Activated gamma-delta T cell (primary cell): ENCODE measurements at places on chromosomes 3 and 15.

DNA sequence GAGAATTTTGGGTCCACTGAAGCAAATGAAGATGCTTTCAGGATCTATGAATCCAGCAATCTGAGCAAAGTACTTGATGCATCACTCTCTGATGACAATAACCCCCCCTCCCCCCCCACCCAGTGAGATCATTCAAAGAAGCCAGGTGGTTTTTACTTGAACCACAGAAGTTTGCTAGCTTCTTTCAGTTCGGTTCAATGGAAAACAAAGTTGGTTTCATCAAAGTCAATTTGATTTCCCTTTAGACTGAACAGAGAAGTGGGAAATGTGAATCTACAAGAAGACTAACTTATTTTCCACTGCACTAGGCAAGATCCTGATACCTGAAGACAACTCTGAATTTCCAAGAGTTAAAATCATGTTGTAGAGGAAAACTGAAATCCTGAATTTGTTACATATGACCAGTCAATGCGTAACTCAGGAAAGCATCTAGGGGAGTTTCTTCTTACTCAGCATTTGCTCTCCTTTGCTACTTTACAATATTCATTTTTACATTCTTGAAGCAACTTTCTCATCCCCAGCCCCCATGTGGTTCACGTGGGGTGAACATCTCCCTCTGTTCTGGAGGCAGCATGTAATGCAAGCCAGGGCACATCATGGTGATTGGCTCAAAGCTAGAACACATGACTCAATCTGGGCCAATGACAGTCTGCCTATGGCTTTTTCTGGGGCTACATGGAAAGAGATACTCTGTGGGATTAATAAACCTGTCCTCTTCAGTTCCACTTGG, 572.6 kb downstream of the FOXP1 start:
- DNase-seq = no peak

DNA sequence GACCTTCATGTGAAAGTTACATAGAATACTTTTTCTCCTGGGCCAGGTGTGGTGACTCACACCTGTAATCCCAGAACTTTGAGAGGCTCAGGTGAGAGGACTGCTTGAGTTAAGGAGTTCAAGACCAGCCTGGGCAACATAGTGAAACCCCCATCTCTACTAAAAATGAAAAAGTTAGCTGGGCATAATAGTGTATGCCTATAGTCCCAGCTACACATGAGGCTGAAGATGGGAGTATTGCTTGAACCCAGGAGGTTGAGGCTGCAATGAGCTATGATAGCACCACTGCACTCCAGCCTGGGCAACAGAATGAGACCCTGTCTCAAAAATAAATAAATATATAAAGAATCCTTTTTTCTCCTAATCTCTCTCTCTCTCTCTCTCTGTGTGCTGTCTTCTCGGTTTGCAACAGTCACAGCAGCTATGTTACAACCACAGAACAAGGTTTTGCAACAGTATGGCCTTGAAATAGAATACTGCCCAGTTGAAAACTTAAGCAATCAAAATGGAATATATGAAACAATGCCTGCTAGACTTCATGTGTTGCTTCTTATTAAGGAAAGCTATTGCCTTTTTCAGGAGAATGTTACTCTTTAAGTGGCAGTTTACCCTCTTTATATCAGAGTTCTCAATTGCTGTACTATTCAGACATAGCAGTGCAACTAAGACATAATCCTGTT, 12.3 kb upstream of the DENND4A start:
- no peak for DNase-seq

DNA sequence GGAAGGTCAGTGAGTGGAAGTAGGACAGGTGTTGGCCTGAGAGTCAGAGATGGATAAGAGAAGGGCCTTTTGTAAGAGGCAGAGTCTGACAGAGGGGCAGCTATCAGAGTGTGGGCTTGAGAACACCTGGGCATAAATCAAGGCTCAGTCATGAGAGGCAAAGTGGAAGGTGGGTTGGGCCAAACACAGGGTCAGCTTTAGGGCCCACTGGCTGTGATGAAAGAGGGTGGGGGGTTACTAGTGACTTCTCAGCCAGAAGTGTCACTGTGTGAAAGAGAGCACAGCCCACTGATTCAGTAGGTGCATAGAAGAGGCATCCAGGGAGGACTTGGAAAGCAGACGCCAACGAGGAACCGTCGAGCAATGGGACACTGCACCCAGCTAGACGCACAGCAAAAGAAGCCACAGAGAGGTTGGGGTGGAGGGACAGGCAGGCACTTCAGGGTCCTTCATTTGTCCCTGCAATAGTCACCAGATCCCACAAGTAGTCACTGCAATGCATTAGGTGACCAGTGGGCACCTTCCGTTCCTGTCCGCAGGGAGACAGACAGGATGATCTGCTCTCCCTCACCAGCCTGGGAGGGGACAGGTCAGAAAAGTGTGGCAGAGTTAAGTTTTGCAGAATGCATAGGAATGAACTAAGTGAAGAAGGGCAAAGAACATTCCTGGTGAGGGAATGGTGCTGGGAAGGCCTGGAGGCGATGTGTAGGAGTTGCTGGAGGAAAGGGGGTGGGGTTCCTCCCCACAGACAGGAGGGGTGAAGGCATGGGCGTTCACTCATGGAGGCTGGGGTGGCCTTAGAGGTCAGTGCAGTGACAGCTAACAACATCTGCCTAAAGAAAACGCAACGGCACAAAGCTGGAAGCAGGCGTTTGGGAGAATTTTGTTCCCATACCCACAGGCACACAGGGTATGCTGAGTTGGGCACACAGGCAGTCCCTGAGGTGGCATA, 36.3 kb downstream of the MESD start:
- DNase-seq = no peak

DNA sequence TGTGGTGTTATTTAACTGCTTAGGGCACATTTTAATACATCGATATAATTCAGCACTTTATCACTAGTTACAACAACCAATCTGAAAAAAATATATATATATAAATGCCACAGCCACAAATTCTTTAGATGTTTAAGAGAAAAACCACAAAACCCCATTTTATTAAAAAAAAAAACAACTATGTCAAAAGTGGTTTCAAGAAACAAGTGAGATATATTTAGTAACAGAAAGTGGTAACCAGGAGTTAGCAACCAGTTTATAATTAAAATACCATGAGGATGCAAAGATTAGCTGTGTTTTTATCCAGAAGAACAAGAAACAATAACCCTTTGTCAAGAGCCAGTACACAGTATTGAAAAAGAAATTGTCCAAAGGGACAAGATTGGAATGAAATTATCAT, 14.8 kb upstream of the DIPK2A start:
- DNase-seq = no peak

GRCh38 chr3:196141052-196141865, 59.4 kb upstream of the TFRC start:
- DNase-seq = no peak

DNA sequence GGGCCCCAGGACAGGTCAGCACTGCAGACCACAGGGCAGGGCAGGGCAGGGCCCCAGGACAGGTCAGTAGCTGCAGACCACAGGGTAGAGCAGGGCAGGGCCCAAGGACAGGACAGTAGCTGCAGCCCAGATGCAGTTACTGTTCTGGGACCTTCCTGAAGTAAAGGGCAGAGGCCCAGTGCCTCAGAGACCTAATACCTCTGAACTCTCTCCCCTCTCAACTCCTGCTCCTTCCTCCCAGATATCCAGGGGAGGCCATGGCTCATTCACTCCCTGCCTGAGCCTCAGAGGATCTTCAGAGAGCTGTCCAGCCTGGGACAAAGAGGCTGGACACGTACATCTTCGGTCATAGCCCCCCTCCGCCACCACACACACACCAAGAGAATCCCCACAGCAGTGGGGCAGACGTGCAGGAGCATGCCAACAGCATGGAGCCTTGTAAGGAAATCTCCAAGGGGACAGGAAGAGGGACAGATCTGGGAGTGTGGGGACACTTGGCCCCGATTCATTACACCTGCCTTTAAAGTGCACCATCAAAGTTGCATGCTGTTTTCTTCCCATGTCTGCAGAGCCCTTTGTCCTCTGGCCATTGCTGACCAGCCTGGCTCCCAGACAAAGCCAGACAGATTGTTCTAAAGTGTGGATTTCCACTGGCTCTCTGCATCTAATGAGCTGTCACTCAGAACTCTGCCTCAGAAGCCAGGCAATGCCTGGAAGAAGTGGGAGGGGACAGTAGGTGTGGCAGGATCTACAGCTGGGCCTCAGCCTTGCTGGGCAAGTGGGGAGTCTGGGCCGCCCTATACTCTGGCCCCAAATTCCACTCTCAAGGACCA, 24.2 kb upstream of the BUB1B start:
- no peak for DNase-seq

- DNase-seq = no peak
Observed at GRCh38 chr15:58221591-58222241, 83.5 kb downstream of the AQP9 start.

DNA sequence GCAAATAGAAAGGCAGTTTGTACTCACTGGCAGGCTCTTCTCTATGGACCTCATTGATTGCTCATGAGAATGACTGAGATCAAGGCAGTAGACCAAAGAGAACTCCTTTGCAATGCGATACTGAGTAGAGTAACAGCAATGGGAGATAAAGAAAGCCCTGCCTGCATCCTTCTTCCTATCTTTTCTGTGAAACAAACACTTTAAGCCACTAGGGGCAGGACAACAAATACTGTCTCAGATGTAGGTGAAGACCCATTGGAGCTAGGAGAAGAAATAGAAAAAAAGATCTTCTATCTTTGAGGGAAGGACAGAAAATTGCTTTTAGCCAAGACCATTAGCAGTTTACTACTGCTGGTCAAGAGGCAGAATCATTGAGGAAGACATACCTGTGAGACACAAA, 117.6 kb upstream of the IGSF10 start:
- no peak for DNase-seq

DNA sequence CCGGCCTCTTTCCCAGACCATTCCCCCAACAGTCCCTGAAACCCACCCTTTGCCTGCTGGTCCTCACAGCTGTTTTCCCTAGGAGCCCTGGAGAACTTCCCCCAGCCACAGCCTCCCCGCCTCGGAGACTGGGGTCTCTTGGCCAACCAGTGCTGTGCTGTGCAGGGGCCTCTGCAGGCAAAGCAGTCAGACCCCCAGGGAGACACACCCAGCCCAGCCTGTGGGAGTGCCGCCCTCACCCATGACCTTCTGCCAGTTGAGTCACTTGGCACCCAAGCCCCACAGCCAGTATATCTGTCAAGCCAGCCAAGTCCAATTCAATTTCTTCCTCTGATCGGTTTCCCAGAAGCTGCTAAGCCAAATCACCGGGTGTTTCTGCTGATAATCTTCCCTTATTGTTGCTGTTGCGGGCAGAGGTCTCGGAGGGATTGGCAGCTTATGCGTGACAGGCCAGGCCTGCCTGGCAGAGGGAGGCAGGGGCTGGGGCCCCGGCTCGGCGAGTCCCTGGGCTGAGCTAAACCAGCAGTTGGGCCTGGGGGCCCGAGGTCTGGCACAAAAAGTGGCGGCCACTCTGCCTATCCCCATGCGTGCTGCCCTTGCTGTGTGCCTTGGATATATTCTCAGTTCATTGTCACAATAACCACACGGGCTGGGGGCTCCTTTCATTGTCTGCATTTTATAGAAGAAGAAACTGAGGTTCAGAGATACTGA, 65.6 kb upstream of the SLC6A1 start:
- DNase-seq = no peak

DNA sequence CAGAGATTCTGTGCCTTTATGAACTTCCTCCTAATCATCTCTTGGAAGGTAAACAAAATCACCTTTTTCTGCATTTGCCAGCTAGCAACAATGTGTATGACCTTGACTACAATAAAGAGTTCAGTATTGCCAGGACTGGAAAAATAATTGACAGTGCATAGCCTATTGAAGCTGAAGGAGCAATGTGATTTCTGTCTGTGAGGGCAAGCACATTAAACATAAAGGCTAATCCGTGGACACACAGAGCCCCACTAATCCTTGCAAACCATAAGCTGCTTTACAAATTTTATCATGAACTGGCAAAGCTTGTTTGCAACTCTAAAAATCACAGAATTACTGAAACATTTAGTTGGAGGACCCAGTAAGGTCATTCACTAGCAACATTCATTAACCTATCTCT, 563.8 kb downstream of the PYDC2 start:
- DNase-seq = no peak

DNA sequence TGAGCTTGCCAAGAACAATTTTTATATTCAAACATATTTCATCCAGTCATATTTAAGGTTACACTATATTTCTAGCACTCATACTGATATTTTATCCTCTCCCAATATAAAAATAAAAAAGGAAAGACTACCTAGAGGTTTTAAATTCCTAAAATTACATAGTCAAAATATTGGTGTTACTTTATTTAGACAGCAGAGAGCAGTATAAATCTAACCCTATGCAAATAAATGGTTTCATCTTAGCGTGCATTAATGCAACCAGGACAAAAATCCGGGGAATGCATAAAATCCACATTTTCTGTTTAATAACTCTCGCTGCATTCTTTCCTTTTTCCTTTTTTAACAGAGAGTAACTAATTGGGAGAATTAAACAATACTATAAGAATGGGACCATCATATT, 1447.4 kb upstream of the ALCAM start:
- no peak for DNase-seq

DNA sequence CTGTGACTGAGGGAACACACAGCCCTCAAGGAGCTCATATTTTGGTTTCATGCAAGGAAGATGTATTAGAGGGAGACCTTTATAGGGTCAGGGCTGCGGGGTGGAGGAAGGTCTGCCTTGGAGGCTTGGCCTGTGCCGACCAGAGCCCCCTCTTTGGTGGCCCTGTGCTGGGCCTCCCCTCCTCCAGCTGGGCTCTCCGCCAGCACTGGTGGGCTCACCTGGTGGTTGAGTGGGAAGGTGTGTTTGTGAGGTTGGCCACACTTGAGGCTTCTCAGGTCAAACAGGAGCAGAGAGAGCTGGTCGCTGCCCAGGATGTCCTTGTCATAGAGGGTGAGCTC, 2.6 kb downstream of the PLA2G4F start:
- DNase-seq = no peak

GRCh38 chr3:120773932-120774331, 31.4 kb downstream of the GTF2E1 start:
- DNase-seq = no peak

DNA sequence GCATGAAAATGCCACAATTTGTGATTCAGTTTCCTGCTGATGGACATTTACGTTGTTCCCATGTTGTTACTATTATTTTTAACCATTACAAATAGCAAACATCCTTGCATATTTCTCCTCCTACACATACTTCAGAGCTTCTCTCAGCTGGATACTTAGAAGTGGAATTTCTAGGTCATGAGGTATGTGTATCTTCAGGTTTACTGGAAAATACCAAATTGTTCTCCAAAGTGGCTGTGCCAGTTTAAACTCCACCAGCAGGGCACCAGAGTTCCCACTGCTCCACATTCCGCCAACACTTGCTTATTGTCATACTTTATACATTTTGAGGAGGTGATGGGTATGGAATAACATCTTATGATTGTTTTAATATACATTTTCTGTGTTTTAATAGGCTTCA, 45.7 kb downstream of the PRR23E start:
- no peak for DNase-seq

DNA sequence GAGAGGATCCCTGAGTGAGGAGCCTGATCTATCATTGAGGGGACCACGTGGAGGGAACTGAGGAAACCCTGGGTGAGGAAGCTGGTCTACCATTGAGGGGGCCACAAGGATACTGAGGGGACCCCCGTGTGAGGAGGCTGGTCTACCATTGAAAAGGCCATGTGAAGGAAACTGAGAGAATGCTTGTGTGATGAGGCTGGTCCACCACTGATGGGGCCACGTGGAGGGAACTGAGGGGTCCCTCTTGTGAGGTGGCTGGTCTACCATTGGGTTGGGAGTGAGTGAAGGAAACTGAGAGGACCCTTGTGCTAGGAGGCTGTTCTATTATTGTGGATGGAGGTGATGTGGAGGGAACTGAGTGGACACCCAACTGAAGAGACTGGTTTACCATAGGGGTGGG, 161.3 kb downstream of the FBLN2 start:
- no peak for DNase-seq
